ENCODE measurements at places on chromosomes 1 and 21.

DNA sequence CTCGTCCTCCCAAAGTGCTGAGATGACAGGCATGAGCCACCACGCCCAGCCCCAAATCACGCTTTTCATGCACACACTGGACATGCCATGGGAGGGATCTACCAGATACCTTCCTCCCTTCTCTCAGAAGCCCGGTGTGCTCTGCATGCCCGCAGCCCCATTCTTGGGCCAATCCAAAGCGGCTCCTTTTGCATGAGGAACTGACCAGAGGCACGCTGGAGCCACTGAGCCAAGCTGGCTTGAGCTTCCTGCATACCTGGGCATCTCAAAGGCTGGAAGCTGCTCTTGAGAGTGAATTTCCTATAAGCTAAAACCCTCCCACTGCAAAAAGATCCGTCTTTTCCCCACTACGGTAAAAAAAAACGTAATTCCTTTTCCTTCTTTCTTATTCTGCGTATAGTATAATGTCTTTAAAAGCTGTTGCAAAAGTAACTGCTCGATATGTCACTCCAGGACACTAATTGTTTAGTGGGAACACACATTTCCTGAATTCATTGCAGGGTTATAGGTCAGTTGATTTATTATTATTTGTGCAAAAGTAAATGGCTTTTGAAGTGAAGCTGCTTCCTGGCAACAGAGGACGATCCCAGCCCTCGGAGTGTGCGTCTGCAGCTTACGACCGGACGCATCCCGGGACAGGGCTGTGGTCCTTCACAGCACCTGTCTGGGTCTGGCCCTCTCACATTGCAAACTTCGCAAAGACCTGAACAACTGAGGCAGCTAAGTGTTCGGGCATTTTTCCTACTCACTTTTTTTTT, 61.8 kb upstream of the ETS2 start:
- no peak overlapping the region for H3K27ac ChIP-seq
- H3K4me3 ChIP-seq: no peak overlapping the region
- H3K27me3 ChIP-seq: no peaks in the 10 kb centered on the region
- no peaks in the 10 kb centered on the region for H3K4me1 ChIP-seq

GRCh38 chr1:104780470-104781078, 1030.9 kb downstream of the AMY1C start:
- H3K27me3 ChIP-seq: no peaks in the 10 kb centered on the region
- H3K4me3 ChIP-seq: no peak overlapping the region
- H3K27ac ChIP-seq: no peak overlapping the region
- H3K36me3 ChIP-seq: no peaks in the 10 kb centered on the region

- no peaks in the 10 kb centered on the region for H3K36me3 ChIP-seq
- no peaks in the 10 kb centered on the region for H3K27me3 ChIP-seq
- no peak overlapping the region for H3K4me3 ChIP-seq
- DNase-seq: no peak
- H3K4me1 ChIP-seq: no peaks in the 10 kb centered on the region
These were observed 241.0 kb upstream of the POU3F1 start for GRCh38 chr1:38287547-38287946.

DNA sequence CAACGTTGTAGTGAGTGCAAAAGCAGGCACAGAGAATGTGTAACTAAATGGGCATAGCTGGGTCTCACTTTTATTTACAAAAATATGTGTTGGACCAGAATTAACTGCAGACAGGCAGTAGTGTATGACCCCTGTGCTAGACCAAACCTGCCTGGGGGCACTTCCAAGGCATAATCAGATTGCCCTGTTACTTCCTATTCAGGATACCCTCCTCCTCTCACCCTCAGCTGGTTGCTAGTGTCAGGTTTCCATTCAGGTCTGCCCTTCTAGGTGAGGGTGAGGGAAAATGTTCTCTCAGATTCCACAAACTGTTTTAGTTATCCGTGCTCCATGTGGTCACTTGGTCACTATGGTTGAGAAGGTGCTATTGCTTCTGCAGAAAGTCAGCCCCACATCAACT, 387.3 kb downstream of the LMX1A start:
- no peaks in the 10 kb centered on the region for H3K27me3 ChIP-seq
- no peak overlapping the region for H3K4me3 ChIP-seq
- H3K36me3 ChIP-seq: no peaks in the 10 kb centered on the region
- H3K27ac ChIP-seq: no peak overlapping the region

DNA sequence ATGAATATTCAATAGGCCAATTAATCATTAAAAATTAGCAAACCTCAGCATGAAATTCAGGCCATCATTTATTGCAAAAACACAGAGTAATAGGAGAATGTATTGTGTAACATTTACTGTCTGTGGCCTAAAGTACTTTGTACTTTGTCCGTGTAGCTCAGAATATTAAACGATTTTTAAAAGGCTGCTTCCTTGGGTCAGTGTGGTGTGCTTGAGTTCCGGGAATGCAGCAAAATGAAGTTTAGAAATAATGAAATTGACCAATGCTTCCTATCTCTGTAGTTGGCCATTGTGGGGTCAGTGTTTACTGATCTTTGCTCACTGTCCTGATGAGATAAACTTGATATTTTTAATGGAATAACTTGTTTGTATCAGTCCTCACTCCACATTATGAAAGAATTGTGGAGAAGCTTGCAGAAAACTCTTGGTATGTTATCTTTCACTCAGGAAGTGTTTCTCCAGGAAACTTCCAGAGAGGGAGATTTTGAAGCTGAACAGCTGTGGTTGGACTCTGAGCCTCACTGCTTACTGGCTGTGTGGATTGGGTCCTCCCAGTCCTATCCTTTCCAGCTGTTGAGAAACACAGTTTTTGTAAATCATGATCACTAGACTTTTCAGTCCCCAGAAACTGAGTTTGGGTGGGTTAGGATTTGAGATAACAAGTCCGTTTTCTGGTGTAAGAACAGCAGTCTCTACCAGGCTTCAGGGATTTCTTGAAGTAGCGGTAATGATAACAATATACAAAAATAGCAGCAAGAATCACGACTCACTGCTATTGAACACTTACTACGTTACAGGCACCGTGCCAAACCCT, 19.2 kb upstream of the MTARC1 start:
- H3K27me3 ChIP-seq: no peaks in the 10 kb centered on the region
- H3K27ac ChIP-seq: no peak overlapping the region
- H3K36me3 ChIP-seq: no peaks in the 10 kb centered on the region
- no peak overlapping the region for H3K4me3 ChIP-seq

- H3K4me1 ChIP-seq: no peaks in the 10 kb centered on the region
- peaks cover 30% of the 10 kb centered on the region for H3K27me3 ChIP-seq
- no peak overlapping the region for H3K4me3 ChIP-seq
These were observed 10.9 kb downstream of the OLIG2 start for GRCh38 chr21:33036430-33037162.

DNA sequence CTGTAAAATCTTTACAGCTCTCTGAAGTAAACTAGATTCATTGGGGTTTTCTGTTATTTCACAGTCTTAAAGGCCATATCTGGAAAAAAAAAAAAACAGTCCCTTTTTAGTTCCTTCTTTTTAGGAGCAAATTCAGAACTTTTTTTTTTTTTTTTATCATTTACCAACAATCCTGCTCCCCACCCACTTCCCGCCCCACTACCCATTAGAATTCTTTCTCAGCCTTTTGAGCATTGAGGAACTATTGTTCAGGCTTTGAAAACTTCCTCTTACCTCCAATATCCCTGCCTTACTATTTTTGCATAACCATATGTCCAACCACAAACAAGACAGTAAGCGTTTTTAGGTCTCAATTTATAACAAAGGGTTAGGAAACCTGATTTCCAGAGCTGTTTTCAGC, 330.1 kb downstream of the PLPP3 start:
- H3K27me3 ChIP-seq: no peaks in the 10 kb centered on the region
- no peaks in the 10 kb centered on the region for H3K4me1 ChIP-seq
- no peaks in the 10 kb centered on the region for H3K36me3 ChIP-seq
- no peak for DNase-seq
- no peak overlapping the region for H3K27ac ChIP-seq
